ENCODE measurements at places on chromosomes 3 and 15. TPM values are rescaled to one million over a fixed set of nuclear protein-coding genes. Genes with fewer than 3 reads are reported as not detected.

DNA sequence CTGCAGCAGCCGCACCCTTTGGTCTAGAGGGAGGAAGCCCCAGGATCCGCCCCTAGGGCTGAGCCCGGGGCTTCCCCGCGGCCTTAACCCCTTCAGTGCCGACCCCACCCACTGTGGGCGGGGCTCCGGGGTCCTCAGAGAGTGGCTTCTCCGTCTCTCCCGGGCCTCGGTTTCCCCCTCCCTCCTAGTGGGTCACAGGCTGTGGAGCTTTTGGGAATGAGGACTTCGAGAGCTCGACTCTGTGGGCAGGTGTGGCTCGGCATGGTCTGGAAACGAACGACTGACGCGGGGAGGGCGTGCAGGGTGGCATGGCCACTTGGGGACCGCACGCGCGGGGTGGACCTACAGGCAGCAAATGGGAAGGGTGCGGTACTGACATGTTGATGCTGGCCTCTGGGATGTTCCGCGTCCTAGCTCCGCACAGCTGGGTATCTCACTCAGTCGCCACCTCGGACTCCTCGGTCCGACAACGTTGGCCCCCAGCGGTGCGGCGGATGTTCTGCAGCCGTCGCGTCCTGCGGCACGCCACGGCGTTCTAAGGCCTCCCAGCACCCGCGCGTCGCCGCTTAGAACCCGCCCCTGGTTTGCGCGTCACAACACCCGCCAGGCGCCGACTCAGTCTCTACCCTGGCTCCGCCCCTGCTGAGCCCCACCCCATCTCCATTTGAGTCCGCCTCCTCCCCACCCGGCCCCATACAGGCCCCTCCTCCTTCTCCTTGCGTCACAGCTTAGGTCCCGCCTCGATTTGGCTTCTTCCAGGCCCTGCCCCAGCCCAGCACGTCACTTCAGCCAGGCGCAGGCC is at the start of the genes HYAL3 and NAA80:
HYAL3 (minus strand) TSS at position 570 of the 802 bp plus-strand sequence. CDS start 3,803 bp downstream, outside the sequence.
NAA80 (minus strand) TSS at position 570 of the 802 bp plus-strand sequence. CDS start 1,942 bp downstream, outside the sequence.
- peak within 1 kb of the TSS; percentile 91 for H3K27ac ChIP-seq
- DNase-seq, result peak; percentile 100
- peaks cover 5% of the 10 kb centered on the region for H3K36me3 ChIP-seq
- peaks cover 55% of the 10 kb centered on the region for H3K4me1 ChIP-seq
- H3K27me3 ChIP-seq, result no peaks in the 10 kb centered on the region

- peaks cover 40% of the 10 kb centered on the region for H3K4me1 ChIP-seq
- no peak overlapping the region for H3K27ac ChIP-seq
- H3K27me3 ChIP-seq, result no peaks in the 10 kb centered on the region
- no peak for DNase-seq
Measured at GRCh38 chr15:57152133-57152532, 224.2 kb upstream of the CGNL1 start.

GRCh38 chr3:133944641-133945380 is 49.1 kb upstream of the RAB6B start:
- H3K36me3 ChIP-seq, result no peaks in the 10 kb centered on the region
- no peak overlapping the region for H3K27ac ChIP-seq
- no peak overlapping the region for H3K4me3 ChIP-seq
- no peaks in the 10 kb centered on the region for H3K27me3 ChIP-seq
- DNase-seq, result no peak
- peaks cover 22% of the 10 kb centered on the region for H3K4me1 ChIP-seq

DNA sequence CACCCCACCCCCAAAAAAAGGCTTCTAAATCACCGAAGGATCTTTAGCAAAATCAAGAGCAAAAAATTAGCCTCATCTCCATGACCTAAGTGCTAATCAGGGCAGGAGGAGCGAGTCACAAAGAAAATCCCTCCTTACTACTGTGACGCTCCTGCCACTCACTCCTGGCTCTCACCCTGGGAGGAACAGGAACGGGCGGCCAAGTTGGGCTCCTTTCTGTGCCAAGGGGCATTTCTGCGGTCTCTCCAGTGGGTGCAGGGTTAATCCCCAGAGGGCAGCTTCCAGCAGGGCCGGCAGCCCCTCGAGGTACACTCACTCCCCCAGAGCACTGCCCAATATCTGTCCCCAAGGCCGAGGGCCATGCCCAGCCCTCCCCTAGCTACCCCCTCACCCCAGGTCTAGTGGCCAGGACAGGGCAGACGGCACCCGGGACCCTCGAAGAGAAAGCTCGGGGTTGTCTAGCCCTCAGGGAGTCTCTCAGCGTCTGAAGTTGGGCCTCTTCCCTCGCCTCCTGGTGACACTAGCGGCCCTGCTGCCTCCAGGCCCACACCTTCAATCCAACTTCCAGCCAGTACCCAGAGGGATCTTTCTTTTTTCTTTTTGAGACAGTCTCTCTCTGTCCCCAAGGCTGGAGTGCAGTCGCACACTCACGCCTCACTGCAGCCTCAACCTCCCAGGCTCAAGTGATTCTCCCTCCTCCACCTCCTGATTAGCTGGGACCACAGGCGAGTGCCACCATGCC is 706 bp downstream of the CAV3 start:
- no peaks in the 10 kb centered on the region for H3K27me3 ChIP-seq
- no peaks in the 10 kb centered on the region for H3K4me1 ChIP-seq
- no peak overlapping the region for H3K27ac ChIP-seq

- no peak overlapping the region for H3K4me3 ChIP-seq
- H3K27ac ChIP-seq, result no peak overlapping the region
- no peaks in the 10 kb centered on the region for H3K27me3 ChIP-seq
- no peaks in the 10 kb centered on the region for H3K36me3 ChIP-seq
- no peak for DNase-seq
- no peaks in the 10 kb centered on the region for H3K4me1 ChIP-seq
Measured at GRCh38 chr15:46855388-46855787, 861.9 kb upstream of the SEMA6D start.

DNA sequence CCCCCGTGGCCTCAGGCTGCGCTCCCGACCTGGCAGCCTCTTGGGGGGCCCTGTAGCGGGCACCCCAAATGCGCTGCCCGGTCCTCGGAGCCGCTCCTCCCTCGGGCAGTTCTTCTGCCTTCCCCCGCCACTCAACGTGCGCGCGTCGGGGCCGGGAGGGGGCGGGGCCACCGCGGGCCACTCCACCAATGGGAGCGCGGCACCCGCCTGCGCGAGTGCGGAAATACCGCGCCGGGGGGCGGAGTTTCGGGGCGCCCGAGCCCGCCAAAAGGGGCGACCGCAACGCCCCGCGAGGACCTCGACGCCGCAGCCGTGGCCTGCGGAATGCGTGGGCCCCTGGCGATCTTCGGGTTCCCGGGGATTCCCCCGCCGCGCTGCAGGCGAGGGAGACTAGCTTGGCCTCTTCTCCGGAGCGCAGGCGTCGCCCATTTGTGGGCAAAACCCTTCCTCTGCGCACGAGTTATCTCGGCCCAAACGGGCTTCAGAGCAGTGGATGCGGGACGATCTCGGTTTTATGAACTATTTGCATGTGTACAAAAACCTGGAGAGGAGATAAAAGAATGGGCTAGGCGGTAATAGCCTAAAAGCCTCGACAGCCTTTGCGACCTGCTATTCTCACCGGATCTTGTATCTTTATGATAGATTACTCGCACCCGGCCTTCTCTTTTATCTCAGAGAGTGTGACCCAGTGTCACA is at the start of gene TASOR:
TASOR (minus strand) TSS at position 144 of the 696 bp plus-strand sequence. CDS start 259 bp downstream, outside the sequence.
- H3K36me3 ChIP-seq, result no peaks in the 10 kb centered on the region
- no peaks in the 10 kb centered on the region for H3K27me3 ChIP-seq
- DNase-seq, result no peak
- H3K27ac ChIP-seq, result peak within 1 kb of the TSS; percentile 97
- peak within 1 kb of the TSS; percentile 73 for H3K4me3 ChIP-seq

GRCh38 chr15:40217166-40217824 is 21.6 kb upstream of the PAK6 start:
- no peak overlapping the region for H3K27ac ChIP-seq
- no peak for DNase-seq
- no peaks in the 10 kb centered on the region for H3K27me3 ChIP-seq

DNA sequence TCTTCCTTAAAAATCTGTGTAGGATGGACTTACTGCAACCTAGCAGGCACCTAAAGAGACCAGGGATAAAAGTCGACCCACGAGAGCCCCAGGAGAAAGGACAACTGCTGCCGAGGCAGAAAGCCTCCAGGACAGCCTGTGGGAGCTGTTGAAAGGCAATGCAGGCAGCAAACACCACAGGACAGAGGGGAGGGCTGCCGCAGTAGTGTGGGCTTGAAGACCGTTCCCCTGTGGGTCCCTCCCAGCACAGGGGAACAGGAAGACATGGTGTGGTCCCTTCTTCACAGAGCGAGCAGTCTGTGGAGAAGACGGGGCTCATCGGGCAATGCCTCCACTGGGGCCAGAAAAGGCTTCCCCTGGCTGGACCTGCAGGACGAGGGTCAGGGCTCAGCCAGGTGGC is 58.5 kb upstream of the GATA2 start:
- no peaks in the 10 kb centered on the region for H3K36me3 ChIP-seq
- peaks cover 23% of the 10 kb centered on the region for H3K4me1 ChIP-seq
- peaks cover 6% of the 10 kb centered on the region for H3K27me3 ChIP-seq
- H3K27ac ChIP-seq, result no peak overlapping the region
- H3K4me3 ChIP-seq, result no peak overlapping the region

- H3K27me3 ChIP-seq, result no peaks in the 10 kb centered on the region
- H3K27ac ChIP-seq, result no peak overlapping the region
- no peaks in the 10 kb centered on the region for H3K4me1 ChIP-seq
Measured at GRCh38 chr3:99833617-99834205, 16.0 kb downstream of the CMSS1 start.

DNA sequence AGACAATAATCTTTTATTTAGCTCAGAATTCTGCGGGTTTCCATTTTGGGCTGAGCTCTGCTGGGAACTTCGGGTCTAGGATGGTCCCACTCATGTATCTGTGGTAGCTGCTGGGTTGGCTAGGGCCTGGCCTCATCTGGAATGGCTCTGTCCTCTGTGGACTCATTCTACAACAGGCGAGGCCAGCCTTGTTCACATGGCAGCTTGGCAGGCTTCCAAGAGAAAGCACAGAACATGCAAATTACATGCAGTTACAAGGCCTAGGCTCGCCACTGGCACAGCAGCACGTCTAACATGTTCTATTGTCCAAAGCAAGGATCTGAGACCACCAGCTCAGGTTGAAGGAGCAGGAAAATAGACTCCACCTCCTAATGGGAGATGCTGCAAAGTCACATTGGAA is 431.4 kb downstream of the PDCD6IP start:
- H3K4me1 ChIP-seq, result no peaks in the 10 kb centered on the region
- no peaks in the 10 kb centered on the region for H3K27me3 ChIP-seq

GOLGA8A gene
- total RNA-seq, result 46.7 TPM

CDHR4 gene
- total RNA-seq, result not detected

PLIN1 gene
- total RNA-seq, result 53.3 TPM

TMCC1 gene
- 16.7 TPM for total RNA-seq

GPR176 gene
- 5.4 TPM for total RNA-seq
